RWPE2 (cell line): ENCODE measurements at places on chromosomes 16 and 17.

- no peak overlapping the region for H3K27ac ChIP-seq
- H3K4me3 ChIP-seq, result no peak overlapping the region
- H3K4me1 ChIP-seq, result no peaks in the 10 kb centered on the region
- no peaks in the 10 kb centered on the region for H3K36me3 ChIP-seq
- no peak for DNase-seq
These were observed 3.7 kb upstream of the DRC7 start for GRCh38 chr16:57690782-57691471.

DNA sequence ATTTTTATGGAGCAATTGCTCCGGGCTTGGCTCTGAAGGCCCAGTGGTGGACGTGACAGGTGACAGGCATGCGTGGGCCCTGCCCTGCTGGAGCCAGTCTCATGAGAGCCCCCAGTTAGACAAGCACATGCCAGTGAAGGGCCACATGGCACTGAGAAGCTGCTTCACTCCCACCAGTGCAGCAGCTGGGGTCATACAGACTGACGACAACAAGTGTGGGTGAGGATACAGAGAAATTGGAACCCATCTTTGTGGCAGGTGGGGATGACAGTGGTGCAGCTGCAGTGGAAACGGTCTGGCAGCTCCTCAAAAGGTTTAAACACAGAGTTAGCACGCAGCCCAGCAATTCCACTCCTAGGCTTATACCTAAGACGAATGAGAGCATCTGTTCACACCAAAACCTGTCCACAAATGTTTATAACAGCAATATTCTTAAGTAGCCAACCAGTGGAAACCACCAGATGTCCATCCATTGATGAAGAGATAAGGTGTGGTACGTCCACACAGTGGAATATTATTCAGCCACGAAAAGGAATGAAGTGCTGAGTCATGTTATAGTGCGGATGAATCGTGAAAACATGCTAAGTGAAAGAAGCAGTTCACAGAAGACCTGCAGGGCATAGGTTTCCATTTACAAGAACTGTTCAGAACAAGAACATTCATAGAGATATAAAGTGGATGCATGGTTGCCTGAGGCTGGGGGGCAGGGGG lies 12.5 kb upstream of the CIBAR2 start:
- no peak overlapping the region for H3K4me3 ChIP-seq
- H3K36me3 ChIP-seq, result no peaks in the 10 kb centered on the region
- H3K4me1 ChIP-seq, result no peaks in the 10 kb centered on the region
- peak overlapping the region; percentile 11 for H3K27ac ChIP-seq
- no peaks in the 10 kb centered on the region for H3K27me3 ChIP-seq

DNA sequence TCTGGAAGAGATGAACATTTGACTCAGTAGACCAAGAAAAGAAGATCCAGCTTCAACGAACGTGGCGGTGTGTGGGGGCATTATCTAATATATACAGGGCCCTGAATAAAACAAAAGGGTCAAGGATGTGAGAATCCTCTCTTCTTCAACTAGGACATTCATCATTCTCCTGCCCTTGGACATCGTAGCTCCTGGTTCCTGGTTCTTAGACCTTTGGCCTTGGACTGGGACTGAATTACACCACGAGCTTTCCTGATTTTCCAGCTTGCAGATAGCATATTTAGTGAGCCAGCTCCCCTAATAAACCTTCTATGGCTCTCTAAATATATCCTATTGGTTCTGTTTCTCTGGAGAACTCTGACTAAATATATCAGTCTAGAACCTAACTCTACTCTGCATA lies 29.5 kb upstream of the HELZ start:
- H3K27me3 ChIP-seq, result no peaks in the 10 kb centered on the region
- no peak overlapping the region for H3K27ac ChIP-seq
- no peak for DNase-seq
- no peak overlapping the region for H3K4me3 ChIP-seq
- no peaks in the 10 kb centered on the region for H3K4me1 ChIP-seq

DNA sequence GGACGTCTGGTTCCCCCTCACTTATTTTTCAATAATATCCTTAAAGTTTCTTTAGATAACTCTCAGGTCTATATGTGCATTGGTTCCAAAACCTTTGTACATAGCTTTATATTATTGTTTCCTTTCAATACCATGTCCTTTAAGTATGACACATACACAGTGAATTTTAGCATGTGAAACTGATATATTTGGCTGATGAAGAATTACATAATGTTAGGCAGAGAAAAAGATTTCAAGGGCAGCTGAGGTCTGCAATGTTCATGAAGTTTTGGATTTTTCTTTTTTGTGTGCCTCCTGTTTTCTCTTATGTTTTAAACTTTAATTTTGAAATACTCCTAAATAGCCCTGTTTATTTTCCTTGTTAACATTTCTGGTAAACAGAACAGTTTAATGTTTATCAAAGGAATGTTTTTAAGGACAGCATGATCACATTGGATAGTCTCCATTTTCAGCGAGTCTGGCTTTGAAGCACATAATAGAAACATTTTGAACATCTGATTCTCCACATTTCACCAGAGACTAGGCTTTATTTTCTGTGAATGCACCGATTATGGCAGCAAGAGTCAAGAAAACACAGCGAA lies 32.9 kb upstream of the FBXO47 start:
- no peaks in the 10 kb centered on the region for H3K4me1 ChIP-seq
- no peak overlapping the region for H3K4me3 ChIP-seq
- H3K27me3 ChIP-seq, result no peaks in the 10 kb centered on the region
- DNase-seq, result no peak
- no peak overlapping the region for H3K27ac ChIP-seq

DNA sequence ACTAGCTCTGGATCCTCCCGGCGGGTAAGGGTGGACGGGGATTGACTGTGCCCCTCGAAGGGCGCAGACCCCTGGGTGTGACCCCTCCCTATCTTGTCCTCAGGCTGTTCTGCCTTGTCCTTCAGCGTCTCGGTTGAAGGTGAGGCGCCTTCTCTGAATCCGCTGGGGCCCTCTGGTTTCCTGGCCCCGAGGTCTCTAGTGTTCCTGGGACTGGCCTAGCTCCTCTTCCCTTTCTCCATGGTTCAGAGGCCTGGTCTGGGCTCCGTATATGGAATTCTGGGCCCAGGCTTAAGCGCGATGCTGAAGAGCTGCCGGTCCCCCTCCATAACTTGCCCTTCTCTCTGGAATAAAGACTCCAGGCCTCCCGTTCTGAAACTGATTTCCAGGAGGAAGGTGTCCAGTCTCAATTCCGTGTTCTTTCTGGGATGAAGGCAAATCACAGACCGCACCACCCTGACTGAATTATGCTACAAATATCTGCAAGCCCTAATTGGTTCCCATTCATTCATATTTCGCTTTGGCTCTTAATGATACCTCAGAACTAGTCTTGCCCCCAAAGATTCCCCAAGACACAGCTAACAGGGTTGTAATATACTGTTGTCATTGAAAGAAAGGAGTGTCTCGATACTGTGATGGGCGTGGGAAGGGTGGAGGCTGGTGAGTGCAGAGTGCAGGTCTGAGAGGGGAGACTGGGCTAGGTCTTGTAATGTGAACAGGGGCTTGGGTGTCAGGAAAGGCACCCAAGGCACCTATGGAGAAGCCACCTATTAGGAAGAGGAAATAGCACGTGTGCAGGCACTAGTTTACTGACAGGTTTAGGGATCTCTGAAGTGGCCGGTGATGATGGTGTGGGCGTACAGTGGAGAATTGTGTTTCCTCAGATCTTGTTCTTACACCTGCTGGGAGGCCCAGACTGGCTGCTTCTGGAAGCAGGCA lies 851 bp downstream of the EDC4 start:
- H3K27ac ChIP-seq, result peak overlapping the region; percentile 49
- H3K4me3 ChIP-seq, result peak overlapping the region; percentile 86
- H3K27me3 ChIP-seq, result no peaks in the 10 kb centered on the region
- no peak for DNase-seq
- H3K36me3 ChIP-seq, result peaks cover 58% of the 10 kb centered on the region

GRCh38 chr16:81553814-81554675 lies 109.4 kb downstream of the CMIP start:
- H3K4me1 ChIP-seq, result peaks cover 19% of the 10 kb centered on the region
- H3K4me3 ChIP-seq, result no peak overlapping the region
- peak overlapping the region; percentile 36 for H3K27ac ChIP-seq
- peaks cover 13% of the 10 kb centered on the region for H3K36me3 ChIP-seq
- no peaks in the 10 kb centered on the region for H3K27me3 ChIP-seq

DNA sequence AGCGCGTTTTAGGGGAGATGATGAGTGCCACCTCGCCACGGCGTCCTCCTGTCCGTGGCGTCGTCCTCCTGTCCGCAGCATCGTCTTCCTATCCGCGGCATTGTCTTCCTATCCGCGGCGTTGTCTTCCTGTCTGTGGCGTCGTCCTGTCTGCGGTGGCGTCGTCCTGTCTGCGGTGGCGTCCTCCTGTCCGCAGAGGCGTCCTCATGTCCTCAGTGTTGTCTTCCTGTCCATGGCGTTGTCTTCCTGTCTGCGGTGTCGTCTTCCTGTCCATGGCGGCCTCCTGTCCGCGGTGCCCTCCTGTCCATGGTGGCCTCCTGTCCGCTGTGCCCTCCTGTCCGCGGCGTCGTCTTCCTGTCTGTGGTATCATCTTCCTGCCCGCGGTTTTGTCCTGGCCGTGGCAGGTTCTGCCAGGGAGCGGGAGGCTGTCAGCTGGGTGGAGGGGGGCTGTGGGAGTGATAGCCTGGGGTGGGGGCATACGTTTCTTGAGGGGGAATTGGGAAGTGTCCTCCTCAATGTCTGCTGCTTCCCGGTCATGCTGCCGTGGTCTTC lies 30.9 kb downstream of the TBCD start:
- peaks cover 6% of the 10 kb centered on the region for H3K4me1 ChIP-seq
- no peak overlapping the region for H3K27ac ChIP-seq
- no peaks in the 10 kb centered on the region for H3K27me3 ChIP-seq
- H3K4me3 ChIP-seq, result no peak overlapping the region
- no peak for DNase-seq

DNA sequence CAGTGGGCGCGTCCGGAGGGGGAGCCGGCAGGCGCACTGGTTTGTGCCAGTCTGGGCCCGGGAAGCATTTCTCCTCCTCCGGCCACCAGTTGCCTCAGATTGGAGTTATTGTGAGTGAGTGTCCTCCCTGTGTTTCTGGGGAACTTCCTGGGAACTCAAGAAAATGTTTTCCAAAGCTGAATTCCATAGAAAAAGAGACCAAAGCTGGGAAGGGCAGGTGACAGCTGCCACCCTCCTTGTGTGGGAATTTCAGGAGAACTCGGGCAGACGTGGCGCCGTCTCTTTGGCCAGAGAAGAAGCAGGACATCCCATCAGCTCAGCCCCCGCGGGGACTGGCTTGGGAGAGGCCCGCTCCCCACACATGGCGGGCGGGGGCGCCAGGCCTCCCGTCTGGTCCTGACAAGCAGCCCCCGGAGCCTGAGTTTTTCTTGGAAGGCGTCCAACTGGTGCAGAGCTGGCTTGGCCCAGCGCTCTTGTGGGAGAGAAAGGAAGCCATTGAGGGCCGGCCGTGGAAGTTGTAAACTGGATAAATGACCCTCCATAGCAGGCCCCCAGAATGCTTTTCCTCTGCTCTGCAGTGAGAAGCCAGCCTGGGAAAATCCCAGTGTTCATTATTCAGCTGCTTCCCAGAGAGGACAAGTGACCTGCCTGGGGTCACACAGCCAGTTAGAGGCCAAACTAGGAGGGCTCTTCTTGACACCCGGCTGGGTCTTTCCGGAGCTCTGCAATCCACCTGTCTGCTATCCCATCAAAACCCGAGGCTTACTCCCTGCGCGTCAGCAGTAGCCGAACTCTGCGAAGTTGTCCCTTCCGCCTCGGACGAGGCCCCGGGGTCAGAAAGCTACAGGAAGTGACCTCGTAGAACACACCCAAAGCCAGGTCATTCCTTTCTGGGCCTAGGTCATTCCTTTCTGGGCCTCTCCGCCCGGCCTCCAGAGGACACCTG lies 39.2 kb upstream of the GSE1 start:
- H3K27me3 ChIP-seq, result no peaks in the 10 kb centered on the region
- H3K36me3 ChIP-seq, result no peaks in the 10 kb centered on the region
- no peak overlapping the region for H3K27ac ChIP-seq
- DNase-seq, result no peak
- no peak overlapping the region for H3K4me3 ChIP-seq
- no peaks in the 10 kb centered on the region for H3K4me1 ChIP-seq

- no peak overlapping the region for H3K4me3 ChIP-seq
- H3K27me3 ChIP-seq, result no peaks in the 10 kb centered on the region
- DNase-seq, result no peak
These were observed 34.5 kb downstream of the YWHAE start for GRCh38 chr17:1365445-1366039.

GRCh38 chr16:27945233-27945973 lies 118.1 kb downstream of the GSG1L start:
- H3K27me3 ChIP-seq, result peaks cover 3% of the 10 kb centered on the region
- no peaks in the 10 kb centered on the region for H3K4me1 ChIP-seq
- H3K27ac ChIP-seq, result no peak overlapping the region
- no peak for DNase-seq
- no peaks in the 10 kb centered on the region for H3K36me3 ChIP-seq

GRCh38 chr16:27892879-27893278 lies 170.6 kb downstream of the GSG1L start:
- no peaks in the 10 kb centered on the region for H3K36me3 ChIP-seq
- H3K27me3 ChIP-seq, result peaks cover 5% of the 10 kb centered on the region
- no peaks in the 10 kb centered on the region for H3K4me1 ChIP-seq

GRCh38 chr16:78748220-78748929 lies 648.9 kb downstream of the WWOX start:
- no peaks in the 10 kb centered on the region for H3K36me3 ChIP-seq
- H3K27ac ChIP-seq, result peak overlapping the region; percentile 19
- H3K27me3 ChIP-seq, result no peaks in the 10 kb centered on the region
- H3K4me3 ChIP-seq, result no peak overlapping the region
- peaks cover 10% of the 10 kb centered on the region for H3K4me1 ChIP-seq

DNA sequence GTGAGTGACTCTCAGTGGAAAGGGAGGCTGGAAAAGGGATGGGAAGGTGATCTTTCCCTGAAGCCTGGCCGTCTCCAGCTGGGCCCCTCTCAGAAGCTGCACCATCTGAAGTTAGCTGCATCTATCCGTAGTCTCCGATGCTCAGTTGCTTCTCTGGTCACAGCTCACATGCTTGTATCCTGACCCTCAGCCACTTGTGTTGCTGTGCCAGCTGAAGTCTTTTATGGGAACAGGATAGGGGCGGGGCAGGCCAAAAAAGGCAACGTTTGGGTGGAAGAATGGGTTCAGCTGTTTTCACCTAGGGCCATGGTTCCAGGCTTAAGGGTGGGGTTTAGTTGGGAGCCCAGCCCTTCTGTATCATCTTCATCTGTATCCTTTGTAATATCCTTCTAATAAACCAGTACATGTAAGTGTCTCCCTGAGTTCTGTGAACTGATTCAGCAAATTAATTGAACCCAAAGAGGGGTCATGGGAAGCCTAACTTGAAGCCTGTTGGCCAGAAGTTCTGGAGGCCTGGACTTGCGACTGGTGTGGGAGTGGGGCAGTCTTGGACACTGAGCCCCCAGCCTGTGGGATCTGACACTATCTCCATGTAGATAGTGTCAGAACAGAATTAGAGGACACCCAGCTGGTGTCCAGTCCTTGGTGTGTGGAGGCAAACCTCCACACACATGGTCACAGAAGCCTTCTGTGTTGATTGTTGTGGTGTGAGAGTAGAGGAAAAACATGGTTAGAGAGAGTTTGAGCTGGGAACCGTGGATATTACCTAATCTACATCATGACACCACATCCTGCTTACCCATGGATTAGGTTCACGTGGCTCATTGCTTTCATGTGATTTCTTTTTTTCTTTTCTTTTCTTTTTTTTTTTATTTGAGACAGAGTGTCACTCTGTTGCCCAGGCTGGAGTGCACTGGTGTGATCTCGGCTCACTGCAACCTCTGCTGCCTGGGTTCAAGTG lies 49.3 kb upstream of the FBXO47 start:
- no peaks in the 10 kb centered on the region for H3K36me3 ChIP-seq
- DNase-seq, result no peak
- peaks cover 4% of the 10 kb centered on the region for H3K4me1 ChIP-seq
- H3K4me3 ChIP-seq, result no peak overlapping the region
- no peak overlapping the region for H3K27ac ChIP-seq
